Stimulated activated CD8-positive, alpha-beta memory T cell treated with anti-CD3 and anti-CD28 coated beads, Interleukin-15, amount 100 ng/mL, for 4 hours (primary cell): ENCODE measurements at places on chromosomes 12 and 14.

GRCh38 chr12:115756804-115757203, 520.7 kb downstream of the MED13L start:
- DNase-seq: no peak

GRCh38 chr12:5718680-5719079, 226.4 kb downstream of the ANO2 start:
- no peak for DNase-seq

DNA sequence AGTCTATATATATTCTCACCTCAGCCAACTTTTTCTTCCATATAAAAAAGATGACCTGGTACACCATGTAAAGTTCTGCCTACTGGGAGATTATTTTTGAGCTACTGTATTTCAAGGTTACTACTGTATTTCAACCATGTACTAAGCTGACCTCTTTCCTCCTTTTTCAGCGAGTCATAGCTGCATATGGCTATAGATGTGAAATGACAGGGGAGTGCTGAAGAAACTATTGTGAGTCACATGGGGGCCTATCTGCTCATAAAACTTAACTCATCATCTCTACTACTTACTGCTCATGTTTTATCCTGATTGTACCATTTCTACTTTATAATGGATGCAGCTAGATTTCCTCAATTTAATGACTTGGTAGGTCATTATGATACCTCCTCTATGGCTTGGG, 571.4 kb upstream of the ATP2B1 start:
- DNase-seq: no peak

- DNase-seq: no peak
Measured at GRCh38 chr14:50784683-50785456, 46.1 kb downstream of the NIN start.

- DNase-seq: no peak
Measured at GRCh38 chr14:92362781-92363235, 39.8 kb downstream of the SLC24A4 start.

- DNase-seq: no peak
Measured at GRCh38 chr14:69204753-69205152, 13.5 kb downstream of the EXD2 start.

DNA sequence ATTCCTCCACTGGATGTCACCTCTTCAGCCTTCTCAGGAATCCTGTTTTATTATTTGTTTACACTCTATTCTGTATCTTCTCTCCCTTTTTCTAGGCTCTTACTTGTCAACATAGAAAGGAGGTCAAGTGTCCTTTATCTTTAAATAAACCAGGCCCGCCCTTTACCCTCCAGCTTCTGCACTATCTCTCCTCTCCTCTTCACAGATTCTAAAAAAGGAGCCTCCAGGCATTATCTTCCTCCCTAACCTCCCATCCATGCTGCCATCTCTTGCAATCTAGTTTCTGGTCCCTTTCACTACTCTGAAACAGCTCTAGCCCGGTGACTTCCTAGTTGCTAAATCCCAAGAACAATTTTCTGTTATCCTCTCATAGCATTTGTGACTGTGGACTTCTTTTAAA, 24.1 kb upstream of the ARID2 start:
- no peak for DNase-seq

DNA sequence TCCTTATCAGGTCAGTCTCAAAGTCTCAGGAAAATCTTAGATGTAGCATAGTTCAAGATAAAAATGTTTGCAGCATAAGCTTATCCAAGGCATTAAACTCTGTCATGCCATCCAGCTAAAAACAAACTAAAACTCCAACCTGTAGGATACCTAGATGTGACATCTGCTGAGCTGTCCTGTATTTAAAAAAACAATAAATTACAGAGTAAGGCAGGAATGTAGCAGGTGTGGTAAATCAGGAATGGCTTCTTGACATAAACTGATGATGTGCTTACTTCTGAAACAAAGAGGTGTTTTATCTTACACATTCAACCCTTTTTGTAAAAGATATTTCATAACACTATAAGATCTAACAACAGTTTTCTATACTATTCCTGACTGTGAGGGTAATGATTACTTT, 30.6 kb upstream of the DLGAP5 start:
- no peak for DNase-seq

DNA sequence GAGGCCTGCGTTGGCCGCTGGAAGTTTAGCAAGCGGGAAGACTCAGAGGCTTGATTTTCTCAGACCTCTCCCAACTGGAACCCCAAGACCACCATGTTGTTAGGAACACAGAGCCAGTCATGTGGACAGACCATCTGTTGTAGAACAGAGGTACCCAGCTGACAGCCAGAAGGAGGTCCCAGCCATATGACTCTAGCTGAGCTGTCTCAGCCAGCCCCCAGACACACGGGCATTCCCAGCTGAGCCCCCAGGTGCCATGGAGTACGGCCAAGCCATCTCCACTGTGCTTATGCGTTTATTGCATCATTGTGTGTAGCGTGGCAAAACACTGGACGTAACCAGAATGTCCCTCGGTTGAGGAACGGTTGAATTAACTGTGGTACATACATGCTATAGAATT, 421.9 kb downstream of the TMEM132D start:
- DNase-seq: no peak

DNA sequence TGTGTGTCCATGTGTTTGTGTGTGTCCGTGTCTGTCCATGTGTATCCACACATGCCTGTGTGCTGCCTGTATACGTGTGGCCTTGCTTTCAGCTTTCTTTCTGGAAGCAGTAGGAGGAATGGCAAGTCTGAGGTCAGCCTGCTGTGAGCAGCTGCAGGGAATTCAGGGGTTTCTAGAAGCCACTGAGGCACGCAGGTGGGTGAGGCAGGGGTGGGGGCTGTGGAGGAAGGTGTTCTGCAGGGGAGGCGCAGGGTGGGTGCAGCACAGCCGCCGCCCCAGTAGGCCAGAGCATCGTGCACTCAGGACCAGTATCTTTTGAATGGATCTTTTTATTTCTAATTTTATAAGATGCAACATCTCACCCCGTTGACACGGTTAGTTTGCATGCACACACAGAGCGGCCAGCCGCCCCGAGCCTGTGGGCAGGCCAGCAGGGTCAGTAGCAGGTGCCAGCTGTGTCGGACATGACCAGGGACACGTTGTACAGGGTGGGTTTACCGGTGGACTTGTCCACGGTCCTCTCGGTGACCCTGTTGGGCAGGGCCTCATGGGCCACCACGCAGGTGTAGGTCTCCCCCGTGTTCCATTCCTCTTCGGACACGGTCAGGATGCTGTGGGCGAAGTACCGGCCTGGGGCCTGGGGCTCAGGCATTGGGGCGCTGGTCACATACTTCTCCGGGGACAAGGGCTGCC, 327.7 kb downstream of the TMEM121 start:
- DNase-seq: no peak

DNA sequence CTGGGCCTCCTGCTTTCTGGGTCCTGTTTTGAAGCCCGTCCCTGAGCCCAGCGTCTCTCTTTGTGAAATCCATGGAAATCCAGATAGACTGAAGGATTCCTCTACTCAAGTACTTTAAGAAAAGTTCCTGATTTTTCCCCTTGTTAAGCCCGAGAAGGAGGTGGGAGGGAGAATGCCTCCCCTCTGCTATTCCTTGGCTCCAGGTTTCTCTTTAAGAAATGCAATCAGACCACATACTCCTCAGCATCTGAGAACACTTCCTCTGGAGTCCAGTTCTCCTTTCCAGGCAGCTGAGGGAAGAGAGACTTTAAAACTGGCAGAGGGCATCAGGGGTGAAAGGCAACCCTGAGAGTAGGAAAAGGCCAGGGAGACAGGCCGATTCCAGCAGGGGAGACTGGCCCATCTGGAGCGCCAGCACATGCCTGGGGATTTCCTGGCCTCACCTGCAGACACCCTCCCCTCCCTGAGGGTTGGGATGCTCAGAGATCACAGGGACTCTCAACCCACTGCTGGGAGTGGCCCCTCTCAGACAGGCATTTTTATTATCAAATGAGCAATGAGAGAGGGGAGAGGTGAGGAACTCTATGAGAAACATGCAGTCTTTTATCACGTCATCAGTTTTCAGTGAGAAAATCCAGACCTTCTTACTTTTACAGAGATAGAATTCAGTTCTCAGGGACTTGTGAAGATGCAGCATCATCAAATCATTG, 2.0 kb upstream of the EMP1 start:
- no peak for DNase-seq
